ENCODE measurements at places on chromosomes 5 and 9. TPM values are rescaled to one million over a fixed set of nuclear protein-coding genes. Genes with fewer than 3 reads are reported as not detected.

TRAF1 gene
- total RNA-seq = 4.7 TPM

- H3K27ac ChIP-seq = no peak overlapping the region
- H3K36me3 ChIP-seq = no peaks in the 10 kb centered on the region
- no peaks in the 10 kb centered on the region for H3K27me3 ChIP-seq
- no peak overlapping the region for H3K4me3 ChIP-seq
- no peaks in the 10 kb centered on the region for H3K4me1 ChIP-seq
- no peak for DNase-seq
Observed at GRCh38 chr9:82722561-82722960, 340.4 kb downstream of the RASEF start.

- no peak overlapping the region for H3K4me3 ChIP-seq
- no peaks in the 10 kb centered on the region for H3K36me3 ChIP-seq
- H3K27me3 ChIP-seq = no peaks in the 10 kb centered on the region
- H3K4me1 ChIP-seq = no peaks in the 10 kb centered on the region
- no peak for DNase-seq
- no peak overlapping the region for H3K27ac ChIP-seq
Observed at GRCh38 chr5:132397224-132397623, 27.7 kb downstream of the SLC22A5 start.

GRCh38 chr9:100419166-100419565 lies 7.8 kb upstream of the MSANTD3 start:
- H3K27ac ChIP-seq = no peak overlapping the region
- no peaks in the 10 kb centered on the region for H3K27me3 ChIP-seq
- no peaks in the 10 kb centered on the region for H3K36me3 ChIP-seq
- no peak for DNase-seq

GRCh38 chr5:149015126-149015525 lies 47.7 kb downstream of the SH3TC2 start:
- H3K27ac ChIP-seq = no peak overlapping the region
- no peaks in the 10 kb centered on the region for H3K36me3 ChIP-seq
- H3K4me1 ChIP-seq = no peaks in the 10 kb centered on the region
- no peaks in the 10 kb centered on the region for H3K27me3 ChIP-seq
- no peak for DNase-seq

- no peak for DNase-seq
- H3K27ac ChIP-seq = no peak overlapping the region
- H3K27me3 ChIP-seq = no peaks in the 10 kb centered on the region
- H3K4me3 ChIP-seq = no peak overlapping the region
- no peaks in the 10 kb centered on the region for H3K4me1 ChIP-seq
Observed at GRCh38 chr5:160071916-160072315, 47.3 kb downstream of the PWWP2A start.

ASPN gene
- total RNA-seq = not detected

- no peaks in the 10 kb centered on the region for H3K4me1 ChIP-seq
- no peaks in the 10 kb centered on the region for H3K27me3 ChIP-seq
- no peak overlapping the region for H3K4me3 ChIP-seq
- DNase-seq = no peak
- H3K27ac ChIP-seq = no peak overlapping the region
Observed at GRCh38 chr5:130099008-130099407, 194.7 kb downstream of the CHSY3 start.

- no peaks in the 10 kb centered on the region for H3K27me3 ChIP-seq
- H3K27ac ChIP-seq = no peak overlapping the region
- H3K4me3 ChIP-seq = no peak overlapping the region
- DNase-seq = peak; percentile 15
- peaks cover 2% of the 10 kb centered on the region for H3K4me1 ChIP-seq
- no peaks in the 10 kb centered on the region for H3K36me3 ChIP-seq
Observed at GRCh38 chr5:57598756-57599155, 116.1 kb upstream of the ACTBL2 start.

- DNase-seq = no peak
- no peak overlapping the region for H3K4me3 ChIP-seq
- H3K4me1 ChIP-seq = no peaks in the 10 kb centered on the region
Observed at GRCh38 chr5:135890296-135890695, 5.3 kb downstream of the IL9 start.

- H3K4me1 ChIP-seq = no peaks in the 10 kb centered on the region
- no peak overlapping the region for H3K4me3 ChIP-seq
- DNase-seq = no peak
- no peaks in the 10 kb centered on the region for H3K36me3 ChIP-seq
- H3K27ac ChIP-seq = no peak overlapping the region
Observed at GRCh38 chr5:75843319-75843718, 126.1 kb upstream of the POC5 start.

- no peaks in the 10 kb centered on the region for H3K27me3 ChIP-seq
- DNase-seq = no peak
- H3K36me3 ChIP-seq = no peaks in the 10 kb centered on the region
- H3K27ac ChIP-seq = no peak overlapping the region
- H3K4me3 ChIP-seq = no peak overlapping the region
Observed at GRCh38 chr5:154403776-154404387, 41.9 kb upstream of the SAP30L start.

SEMA4D gene
- total RNA-seq = 6.5 TPM

DNA sequence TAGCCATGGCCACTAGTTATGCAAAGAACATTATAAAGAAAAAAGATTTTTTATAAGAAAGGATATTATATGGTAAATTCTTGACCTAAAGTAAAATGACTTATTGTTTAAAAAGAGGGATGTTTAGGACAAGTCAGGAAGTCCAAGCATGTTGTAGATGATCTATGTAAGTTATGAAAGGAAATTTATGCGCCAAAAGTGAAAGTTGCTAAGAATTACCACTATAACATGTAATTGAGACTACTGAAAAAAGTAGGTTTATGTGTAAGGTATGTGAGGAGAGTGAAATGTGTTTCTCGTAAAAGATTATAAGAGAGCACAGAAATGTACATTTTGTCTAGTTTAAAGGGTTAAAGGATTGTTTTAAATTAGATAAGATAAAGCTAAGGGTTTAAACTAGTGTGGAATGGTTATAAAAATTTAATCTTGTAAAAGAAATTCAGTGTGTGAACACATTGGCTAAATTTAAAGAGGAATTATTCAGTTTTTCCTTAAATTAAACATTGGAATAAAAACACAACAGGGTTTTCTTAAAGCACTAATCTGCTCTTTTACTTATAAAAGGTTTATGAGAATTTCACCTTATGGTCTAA lies 1100.4 kb upstream of the EDIL3 start:
- no peak for DNase-seq
- H3K4me1 ChIP-seq = no peaks in the 10 kb centered on the region
- no peak overlapping the region for H3K27ac ChIP-seq

APC gene
- 33.7 TPM for total RNA-seq

LEAP2 gene
- total RNA-seq = 1.4 TPM

DNA sequence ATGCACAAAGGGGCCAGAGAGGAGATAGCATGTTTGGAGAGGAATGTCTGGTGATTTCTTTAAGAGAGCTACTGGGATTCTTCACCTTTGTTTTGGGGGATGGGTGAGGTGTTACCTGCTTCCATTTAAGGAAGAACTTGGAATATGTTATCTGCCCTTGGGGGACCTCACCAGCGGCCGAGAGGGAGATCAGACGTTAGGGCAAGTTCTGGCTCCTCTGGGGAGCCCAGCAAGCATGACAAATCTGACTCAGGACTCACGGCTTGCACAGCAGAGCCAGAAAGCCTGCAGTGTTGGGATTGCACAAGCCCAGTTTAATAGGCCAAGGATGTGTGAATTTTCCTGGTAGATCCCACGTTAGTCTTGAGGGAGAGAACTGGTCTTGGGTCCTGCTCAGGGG lies 40.3 kb downstream of the SLC28A3 start:
- no peaks in the 10 kb centered on the region for H3K4me1 ChIP-seq
- H3K4me3 ChIP-seq = no peak overlapping the region
- H3K27ac ChIP-seq = no peak overlapping the region
- no peak for DNase-seq

GRCh38 chr9:6226696-6227095 lies 11.1 kb downstream of the IL33 start:
- no peaks in the 10 kb centered on the region for H3K27me3 ChIP-seq
- H3K36me3 ChIP-seq = no peaks in the 10 kb centered on the region

DNA sequence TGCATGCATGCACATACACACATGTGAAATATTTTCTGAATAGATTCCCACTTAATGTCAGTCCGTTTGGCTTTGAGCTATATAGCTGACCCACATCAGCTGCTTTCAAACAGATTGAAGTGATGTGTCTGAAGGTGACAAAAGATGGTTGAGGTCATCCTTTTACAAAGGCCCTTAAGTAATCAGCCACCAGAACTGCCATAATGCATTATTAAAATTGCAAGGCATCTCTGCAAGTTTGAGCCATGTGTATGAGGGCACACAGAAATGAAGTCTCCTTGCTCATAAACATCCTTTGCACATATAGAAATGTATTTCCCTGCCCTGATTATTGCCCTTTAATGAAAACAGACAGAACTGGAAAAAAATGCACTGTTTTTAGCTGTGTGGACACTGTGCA lies 1043.0 kb upstream of the C9orf72 start:
- H3K27me3 ChIP-seq = no peaks in the 10 kb centered on the region
- H3K4me3 ChIP-seq = no peak overlapping the region
- H3K27ac ChIP-seq = no peak overlapping the region
- H3K36me3 ChIP-seq = no peaks in the 10 kb centered on the region
- DNase-seq = no peak

All from Panc1 (cell line).